Right cardiac atrium (tissue), 5 donors: ENCODE measurements at places on chromosomes 1 and 21.

GRCh38 chr1:192844360-192844759, 35.5 kb downstream of the RGS2 start:
- no peak for DNase-seq

DNA sequence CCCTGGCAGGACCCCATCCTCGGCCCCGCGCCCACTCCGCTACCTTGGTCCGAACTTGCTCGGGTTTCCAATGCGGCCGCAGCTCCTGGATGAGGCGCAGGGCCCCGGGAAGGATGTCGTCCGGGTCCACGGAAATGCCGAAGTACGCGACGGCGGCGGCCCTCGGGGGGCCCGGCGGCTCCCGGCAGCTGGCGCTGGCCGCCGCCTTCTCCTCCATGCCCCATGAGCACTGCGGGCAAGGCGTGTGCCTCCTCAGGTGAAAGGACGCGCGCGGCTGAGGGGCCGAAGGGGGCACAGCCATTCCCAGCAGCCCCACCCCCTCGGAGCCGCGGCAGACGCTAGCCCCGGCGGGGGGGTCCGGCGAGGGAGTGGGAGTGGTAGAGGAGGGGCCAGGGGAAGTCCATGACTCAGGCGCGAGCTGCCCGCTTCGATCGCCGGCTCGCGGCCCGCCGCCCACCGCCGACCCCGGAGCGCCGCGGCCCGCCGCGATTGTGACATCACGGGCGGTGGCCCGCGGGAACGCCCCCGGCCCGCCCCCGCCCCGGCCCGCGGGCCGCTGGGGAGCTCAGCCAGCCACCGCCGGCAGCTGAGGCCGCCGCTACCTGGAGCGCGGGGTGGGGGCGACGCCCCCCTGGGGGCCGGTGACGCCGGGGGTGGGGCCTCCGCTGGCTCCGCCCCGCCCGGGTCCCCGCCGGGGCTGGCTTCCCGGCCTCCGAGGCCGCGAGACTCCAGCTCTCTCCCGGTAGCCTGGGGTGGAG, at the start of gene ETNK2:
Gene ETNK2, minus strand, starts transcription at position 493 of the 758 bp plus-strand sequence. Its CDS starts 192 bp downstream, at position 301.
- peak; percentile 88 for DNase-seq

- no peak for DNase-seq
Measured at GRCh38 chr1:229440851-229441537, 7.1 kb upstream of the ACTA1 start.

DNA sequence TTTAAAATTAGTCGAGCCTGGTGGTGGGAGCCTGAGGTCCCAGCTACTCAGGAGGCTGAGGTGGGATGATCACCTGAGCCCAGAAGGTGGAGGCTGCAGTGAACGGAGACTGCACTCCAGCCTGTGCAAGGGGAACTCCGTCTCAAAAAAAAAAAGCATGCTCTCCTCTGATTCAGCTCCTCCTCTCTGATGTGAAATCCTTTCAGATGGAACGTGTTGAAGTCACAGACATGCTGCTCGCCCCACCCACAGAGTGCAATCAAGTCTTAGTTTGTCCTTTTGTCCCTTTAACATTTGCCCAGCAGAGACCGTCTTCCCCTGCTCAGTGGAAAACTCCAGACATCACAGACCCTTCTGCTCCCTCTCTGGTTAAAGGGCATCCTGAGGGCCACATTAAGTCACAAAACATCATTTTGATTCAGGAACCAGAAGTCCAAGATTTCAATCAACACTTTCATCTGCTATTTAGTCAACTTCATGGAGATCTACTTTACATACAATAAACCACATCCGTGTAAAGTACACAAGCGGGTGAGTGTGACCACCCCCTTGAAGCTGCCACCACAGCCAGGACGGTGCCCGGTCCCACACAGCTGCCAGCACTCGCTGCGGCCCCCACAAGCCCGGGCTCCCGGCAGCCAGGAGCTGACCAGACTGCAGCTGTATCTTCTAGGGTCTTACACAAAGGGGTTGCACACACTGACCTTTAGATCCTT, 18.9 kb upstream of the RNF223 start:
- DNase-seq = no peak

DNA sequence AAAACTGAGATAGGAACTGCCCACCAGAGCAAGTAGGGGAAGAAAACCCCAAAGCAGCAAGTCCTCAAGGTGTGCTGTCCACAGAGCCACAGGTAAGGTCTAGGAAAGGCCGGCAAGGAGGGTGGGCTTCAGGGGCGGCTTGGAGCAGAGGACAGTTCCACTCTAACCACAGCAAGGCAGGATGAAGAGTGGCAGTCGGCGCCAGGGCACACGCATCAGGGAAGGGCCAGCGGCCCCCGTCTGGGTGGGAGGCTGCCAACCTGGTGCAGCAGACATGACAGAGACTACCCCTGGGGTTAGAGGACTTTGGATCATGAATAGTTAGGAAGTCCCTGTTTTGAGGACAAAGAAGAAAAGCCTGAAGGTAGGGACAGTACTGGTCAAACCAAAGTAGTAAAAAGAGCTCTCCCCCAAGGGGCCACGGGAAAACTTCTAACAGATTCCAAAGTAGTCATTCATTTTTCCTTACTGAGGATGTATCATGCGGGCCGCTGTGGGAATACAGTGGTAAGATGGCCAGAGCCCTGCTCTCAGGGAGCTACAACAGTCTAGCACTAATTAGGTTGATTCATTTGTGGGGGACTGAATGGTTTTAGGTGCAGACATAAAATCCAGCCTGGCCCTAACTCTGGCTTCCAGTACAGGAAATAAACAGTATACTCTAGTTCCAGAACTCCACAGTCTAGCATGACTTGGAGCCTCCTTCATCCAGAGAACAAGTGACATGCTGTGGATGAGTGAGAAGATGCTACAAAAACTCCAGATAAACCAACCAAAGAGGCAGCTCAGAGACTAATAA, 3.5 kb upstream of the RAP1GAP start:
- no peak for DNase-seq

GRCh38 chr21:43611598-43612369, 47.5 kb downstream of the HSF2BP start:
- peak; percentile 71 for DNase-seq
